ENCODE measurements at places on chromosomes 16 and 17. TPM values are rescaled to one million over a fixed set of nuclear protein-coding genes. Genes with fewer than 3 reads are reported as not detected.
A peak's percentile ranks its signal among the peaks of the same experiment; 100 is the strongest.

GRCh38 chr17:9167379-9167778 lies 146.1 kb downstream of the NTN1 start:
- no peak for DNase-seq

DNA sequence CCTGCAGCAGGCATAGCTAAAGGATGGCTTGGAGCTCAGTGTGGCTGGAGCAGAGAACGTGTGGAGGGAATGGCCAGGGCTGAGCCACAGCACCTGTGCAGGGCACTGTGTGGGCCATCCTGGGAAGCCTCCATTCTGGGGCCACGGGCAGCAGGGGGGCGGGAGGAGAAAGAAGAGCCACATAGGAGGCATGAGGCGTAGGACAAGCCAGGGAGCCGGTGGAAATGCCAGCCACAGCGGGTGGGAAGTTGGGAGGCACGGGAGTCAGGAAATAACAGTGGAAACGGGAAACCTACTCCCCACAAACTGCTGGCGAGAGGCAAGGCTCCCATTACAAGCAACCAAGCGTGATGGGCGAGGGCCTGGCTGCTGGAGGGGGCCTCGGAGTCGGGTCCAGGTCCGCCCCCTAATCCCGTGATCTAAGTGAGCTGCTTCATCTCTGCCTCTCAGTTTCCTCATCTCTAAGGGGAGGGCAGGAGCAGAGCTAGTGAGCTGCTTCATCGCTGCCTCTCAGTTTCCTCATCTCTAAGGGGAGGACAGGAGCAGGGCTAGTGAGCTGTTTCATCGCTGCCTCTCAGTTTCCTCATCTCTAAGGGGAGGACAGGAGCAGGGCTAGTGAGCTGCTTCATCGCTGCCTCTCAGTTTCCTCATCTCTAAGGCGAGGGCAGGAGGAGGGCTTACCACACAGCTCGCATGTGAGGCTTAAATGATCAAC lies 104.9 kb downstream of the ADCY9 start:
- DNase-seq = no peak

GRCh38 chr17:79230576-79230975 lies 156.0 kb downstream of the ENGASE start:
- no peak for DNase-seq

- no peak for DNase-seq
These were observed 89.2 kb upstream of the WSCD1 start for GRCh38 chr17:5980941-5981340.

DNA sequence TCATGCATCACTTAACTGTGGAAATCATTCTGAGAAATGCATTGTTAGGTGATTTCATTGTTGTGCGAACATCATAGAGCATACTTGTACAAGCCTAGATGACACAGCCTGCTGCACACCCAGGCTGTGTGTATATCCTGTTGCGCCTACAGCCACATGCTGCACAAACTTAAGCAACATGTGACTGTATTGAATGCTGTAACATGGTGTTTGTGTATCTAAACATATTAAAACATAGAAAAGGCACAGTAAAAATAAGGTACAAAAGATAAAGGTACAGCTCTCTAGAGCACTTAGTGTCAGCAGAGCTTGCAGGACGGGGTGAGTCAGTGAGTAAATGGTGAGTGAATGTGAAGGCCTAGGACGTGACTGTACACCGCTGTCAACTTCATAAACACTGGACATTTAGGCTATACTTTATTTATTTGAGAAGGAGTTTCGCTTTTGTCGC lies 11.9 kb downstream of the FOXK2 start:
- DNase-seq = no peak

- no peak for DNase-seq
These were observed 23.7 kb upstream of the WWOX start for GRCh38 chr16:78075800-78076199.

DNA sequence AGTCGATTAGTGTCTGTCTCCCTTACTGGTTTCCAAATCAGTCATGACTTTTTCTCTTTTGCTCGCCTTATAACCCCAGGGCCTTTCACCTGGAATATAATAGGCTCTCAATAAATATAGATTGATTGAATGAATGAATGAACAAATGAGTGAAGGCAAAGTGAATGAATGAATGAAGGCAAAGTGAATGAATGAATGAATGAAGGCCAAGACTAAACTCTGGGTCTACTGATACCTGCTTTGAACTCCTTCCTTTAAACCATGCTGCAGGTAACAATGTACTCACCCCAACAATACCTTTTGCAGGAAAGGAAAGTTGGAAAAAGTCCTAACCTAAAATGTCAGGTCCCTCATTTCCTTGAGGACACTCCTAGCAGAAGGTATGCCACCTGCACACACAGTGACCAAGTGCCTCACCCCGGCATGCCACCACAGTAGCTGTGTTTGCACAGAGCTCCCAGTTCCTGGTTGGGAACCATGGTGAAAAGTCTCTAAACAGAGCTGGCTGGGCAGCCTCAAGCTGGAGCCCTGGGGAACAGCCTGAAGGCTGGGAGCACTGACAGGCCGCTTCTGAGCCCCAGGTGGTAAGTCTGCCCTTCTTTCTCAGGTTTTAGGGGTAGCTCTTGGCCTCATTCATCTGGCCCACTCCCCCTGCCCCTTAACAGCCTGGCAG lies 42.7 kb upstream of the ANKFN1 start:
- no peak for DNase-seq

- DNase-seq = no peak
These were observed 45.0 kb downstream of the DYNLRB2 start for GRCh38 chr16:80585764-80586163.

- peak; percentile 81 for DNase-seq
These were observed 58.8 kb upstream of the GSE1 start for GRCh38 chr16:85554114-85554888.

GRCh38 chr16:78677181-78677731 lies 577.8 kb downstream of the WWOX start:
- no peak for DNase-seq

DNA sequence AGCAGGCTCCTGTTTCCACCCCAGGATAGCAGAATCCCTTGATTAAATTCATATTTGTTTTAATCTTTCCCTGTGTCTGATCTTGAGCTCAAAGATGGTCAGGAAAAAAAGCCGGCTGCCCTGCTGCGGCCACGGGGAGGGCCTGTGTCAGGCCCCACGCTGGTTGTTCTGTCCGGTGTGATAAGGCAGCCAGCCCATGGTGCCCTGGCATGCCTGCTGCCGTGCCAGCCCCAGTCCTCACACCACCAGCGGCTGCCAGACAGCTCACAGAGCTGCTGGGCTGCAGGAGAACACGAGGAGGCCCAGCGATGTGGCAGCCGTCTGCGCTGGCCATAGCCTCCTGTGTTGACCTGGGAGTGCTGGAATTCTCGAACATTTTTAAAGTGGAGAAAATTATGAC lies 34.7 kb upstream of the BRD7 start:
- no peak for DNase-seq

- DNase-seq = no peak
These were observed 230.7 kb downstream of the MAF start for GRCh38 chr16:79369796-79370195.

DNA sequence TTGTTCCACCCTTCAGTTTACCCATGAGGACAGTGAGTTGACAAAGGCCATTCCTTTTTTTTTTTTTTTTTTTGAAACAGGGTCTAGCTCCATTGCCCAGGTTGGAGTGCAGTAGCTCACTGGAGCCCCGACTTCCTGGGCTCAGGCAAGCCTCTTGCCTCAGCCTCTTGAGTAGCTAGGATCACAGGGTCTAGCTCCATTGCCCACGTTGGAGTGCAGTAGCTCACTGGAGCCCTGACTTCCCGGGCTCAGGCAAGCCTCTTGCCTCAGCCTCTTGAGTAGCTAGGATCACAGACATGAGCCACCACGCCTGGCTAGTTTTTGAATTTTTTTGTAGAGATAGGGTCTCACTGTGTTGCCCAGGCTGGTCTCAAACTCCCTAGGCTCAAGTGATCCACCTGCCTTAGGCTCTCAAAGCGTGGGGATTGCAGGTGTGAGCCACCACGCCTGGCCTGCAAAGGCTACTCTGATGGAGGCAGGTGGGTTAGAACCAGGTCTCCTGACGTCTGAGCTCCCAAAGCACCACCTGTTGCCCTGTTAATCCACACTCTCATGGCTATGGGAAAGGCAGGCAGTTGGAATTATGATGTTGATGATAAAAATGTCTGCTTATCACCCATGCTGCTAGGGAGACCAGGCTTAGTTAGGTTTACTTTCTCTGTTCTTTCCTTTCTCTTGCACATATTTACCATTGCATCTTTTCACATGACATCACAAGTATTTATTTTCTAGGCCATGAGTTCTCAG lies 65.2 kb downstream of the KSR1 start:
- DNase-seq = no peak

DNA sequence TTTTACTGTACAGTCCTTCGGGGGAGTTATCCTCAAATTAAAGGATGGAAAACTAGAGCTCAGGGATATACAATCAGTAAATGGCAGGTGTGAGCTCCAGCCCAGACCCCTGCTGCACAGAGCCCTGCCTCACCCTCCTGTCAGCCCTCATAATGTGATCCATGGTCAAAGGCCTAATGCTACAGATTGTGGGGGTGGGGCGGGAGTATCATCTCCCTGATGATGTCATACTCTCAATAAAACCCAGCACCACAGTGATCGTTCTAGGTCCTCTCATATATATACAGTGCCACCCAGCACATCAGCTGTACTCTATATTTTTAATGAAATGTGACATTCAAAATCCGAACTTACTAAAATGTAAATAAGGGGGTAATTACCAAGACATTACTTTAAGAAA lies 61.5 kb downstream of the SLC39A11 start:
- DNase-seq = no peak

DNA sequence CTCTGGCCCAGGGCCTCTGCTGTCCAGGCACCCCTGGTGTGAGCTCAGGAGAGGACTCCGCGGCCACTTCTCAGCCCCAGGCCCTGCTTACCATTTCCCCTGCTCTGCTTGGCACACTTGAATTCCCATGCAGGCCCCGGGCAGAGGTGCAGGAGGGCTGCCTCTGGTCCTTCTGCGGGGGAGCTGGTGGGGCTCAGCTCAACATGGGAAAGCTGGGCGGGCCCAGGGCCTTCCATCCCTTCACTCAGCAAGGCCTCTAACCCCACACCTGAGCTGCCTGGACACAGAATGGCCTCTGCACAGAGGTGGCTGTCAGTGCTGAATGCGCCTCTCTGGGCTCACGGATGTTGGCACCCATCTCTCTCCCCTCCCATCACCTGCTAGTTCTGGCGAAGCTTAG lies 12.5 kb upstream of the RNPS1 start:
- no peak for DNase-seq

DNA sequence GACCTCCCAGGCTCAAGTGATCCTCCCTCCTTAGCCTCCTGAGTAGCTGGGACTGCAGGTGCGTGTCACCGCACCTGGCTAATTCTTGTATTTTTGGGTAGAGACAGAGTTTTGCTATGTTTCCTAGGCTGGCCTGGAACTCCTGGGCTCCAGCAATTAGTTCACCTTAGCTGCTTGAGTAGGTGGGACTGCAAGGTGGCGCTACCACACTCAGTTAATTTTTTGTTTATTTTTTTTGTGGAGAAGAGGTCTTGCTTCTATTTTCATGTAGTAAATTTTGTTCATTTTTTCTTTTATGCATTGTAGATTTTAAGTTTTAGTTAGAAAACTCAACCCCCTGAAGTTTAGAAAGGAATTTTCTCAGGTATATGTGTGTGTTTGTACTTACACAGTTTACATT lies 21.7 kb downstream of the RNF135 start:
- DNase-seq = no peak

- DNase-seq = no peak
These were observed 17.8 kb upstream of the RNPS1 start for GRCh38 chr16:2285731-2286191.

- no peak for DNase-seq
These were observed 30.8 kb downstream of the VWA3A start for GRCh38 chr16:22123146-22123545.

- peak; percentile 86 for DNase-seq
These were observed 2.9 kb downstream of the E4F1 start for GRCh38 chr16:2226245-2226793.

DNA sequence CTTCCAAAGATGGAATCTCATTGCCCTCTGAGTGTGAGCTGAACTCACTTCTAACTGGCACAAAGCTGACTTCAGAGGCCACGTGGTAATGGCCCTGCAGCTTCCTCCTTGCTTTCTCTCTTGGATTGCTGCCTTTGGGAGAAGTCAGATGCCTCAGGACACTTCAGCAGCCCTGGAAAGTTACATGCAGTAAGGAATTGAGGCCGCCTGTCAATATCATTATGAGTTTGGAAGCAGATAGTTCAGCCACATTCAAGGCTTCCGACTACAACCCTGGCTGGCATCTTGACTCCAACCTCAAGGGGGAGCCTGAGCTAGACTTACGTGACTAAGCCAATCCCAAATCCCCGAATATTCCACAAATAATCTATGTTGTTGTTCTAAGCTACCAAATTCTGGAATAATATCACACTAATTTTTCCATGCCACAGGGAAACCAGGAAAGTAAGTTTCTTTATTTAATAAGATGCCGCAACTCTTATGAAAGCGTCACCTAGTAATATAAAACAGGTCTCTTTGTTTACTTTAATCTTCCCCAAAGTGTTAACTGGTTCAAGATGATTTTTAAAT lies 13.6 kb downstream of the CEP20 start:
- DNase-seq = no peak

DNA sequence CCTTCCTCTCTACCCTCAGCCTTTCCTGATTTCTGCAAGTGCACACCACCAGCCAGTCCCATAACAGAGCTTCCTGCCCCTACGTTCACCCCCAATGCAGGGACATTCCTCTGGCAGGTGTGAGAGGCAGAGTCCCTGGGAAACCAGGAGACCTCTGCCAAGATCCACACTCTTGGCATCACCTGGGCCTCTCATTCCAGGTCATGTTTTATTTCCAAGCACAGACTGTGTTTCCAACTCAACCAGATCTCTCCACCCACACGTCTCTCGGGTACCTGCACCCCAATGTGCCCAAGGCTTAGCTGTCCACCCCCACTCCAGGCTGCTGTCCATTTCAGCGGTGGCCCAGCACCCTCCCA lies 21.0 kb upstream of the PHB1 start:
- peak; percentile 63 for DNase-seq

- DNase-seq = no peak
These were observed 38.5 kb upstream of the SLC47A1 start for GRCh38 chr17:19494961-19495806.

- no peak for DNase-seq
These were observed 6.6 kb downstream of the HIC1 start for GRCh38 chr17:2061441-2061958.

The RAPGEFL1 gene
- 4.5 TPM for total RNA-seq

The MARVELD3 gene
- total RNA-seq = 4.4 TPM

The CCL16 gene
- total RNA-seq = 33.2 TPM

The MIEF2 gene
- 7.6 TPM for total RNA-seq

The RASL10B gene
- 2.1 TPM for total RNA-seq

The EVPL gene
- not detected for total RNA-seq

The DNAI2 gene
- total RNA-seq = not detected

The ALOX15B gene
- 0.22 TPM for total RNA-seq

The HAPSTR1 gene
- total RNA-seq = 25.2 TPM

The KRTAP16-1 gene
- not detected for total RNA-seq

The CNGB1 gene
- not detected for total RNA-seq
